ENCODE measurements at places on chromosomes 4 and X. TPM values are rescaled to one million over a fixed set of nuclear protein-coding genes. Genes with fewer than 3 reads are reported as not detected.

FOXR2 gene
- total RNA-seq, result not detected

BEX5 gene
- not detected for total RNA-seq

SPANXN4 gene
- total RNA-seq, result not detected

STBD1 gene
- 7.0 TPM for total RNA-seq

COL4A6 gene
- total RNA-seq, result 4.2 TPM

SH3RF1 gene
- total RNA-seq, result 16.3 TPM

KLB gene
- not detected for total RNA-seq

FAT1 gene
- 132 TPM for total RNA-seq

TRIM60 gene
- total RNA-seq, result not detected

VCX gene
- total RNA-seq, result not detected

CTAG1B gene
- total RNA-seq, result not detected

ITGB1BP2 gene
- 3.6 TPM for total RNA-seq

KLHL8 gene
- total RNA-seq, result 16.5 TPM

SMIM10L2A gene
- 0.28 TPM for total RNA-seq

TLL1 gene
- 0.09 TPM for total RNA-seq

MAGEA11 gene
- 0.09 TPM for total RNA-seq

ASB9 gene
- 0.57 TPM for total RNA-seq

PCDH11X gene
- not detected for total RNA-seq

SLIT2 gene
- 26.4 TPM for total RNA-seq

GNRHR gene
- not detected for total RNA-seq

CT47B1 gene
- not detected for total RNA-seq

BRCC3 gene
- total RNA-seq, result 10.8 TPM

Measured in smooth muscle cell of bladder (primary cell).